ENCODE measurements at places on chromosomes 6 and 20. TPM values are rescaled to one million over a fixed set of nuclear protein-coding genes. Genes with fewer than 3 reads are reported as not detected.
A peak's percentile ranks its signal among the peaks of the same experiment; 100 is the strongest.

- no peaks in the 10 kb centered on the region for H3K36me3 ChIP-seq
- no peaks in the 10 kb centered on the region for H3K27me3 ChIP-seq
- no peak overlapping the region for H3K27ac ChIP-seq
- no peak overlapping the region for H3K4me3 ChIP-seq
- DNase-seq, result no peak
- no peaks in the 10 kb centered on the region for H3K4me1 ChIP-seq
Measured at GRCh38 chr6:105882828-105883227, 203.3 kb upstream of the PRDM1 start.

HTR1B gene
- total RNA-seq, result not detected

GRCh38 chr6:119276211-119276610 lies 73.3 kb downstream of the MAN1A1 start:
- no peak for DNase-seq
- no peaks in the 10 kb centered on the region for H3K27me3 ChIP-seq
- peaks cover 17% of the 10 kb centered on the region for H3K4me1 ChIP-seq
- H3K36me3 ChIP-seq, result no peaks in the 10 kb centered on the region
- no peak overlapping the region for H3K27ac ChIP-seq
- no peak overlapping the region for H3K4me3 ChIP-seq

DNA sequence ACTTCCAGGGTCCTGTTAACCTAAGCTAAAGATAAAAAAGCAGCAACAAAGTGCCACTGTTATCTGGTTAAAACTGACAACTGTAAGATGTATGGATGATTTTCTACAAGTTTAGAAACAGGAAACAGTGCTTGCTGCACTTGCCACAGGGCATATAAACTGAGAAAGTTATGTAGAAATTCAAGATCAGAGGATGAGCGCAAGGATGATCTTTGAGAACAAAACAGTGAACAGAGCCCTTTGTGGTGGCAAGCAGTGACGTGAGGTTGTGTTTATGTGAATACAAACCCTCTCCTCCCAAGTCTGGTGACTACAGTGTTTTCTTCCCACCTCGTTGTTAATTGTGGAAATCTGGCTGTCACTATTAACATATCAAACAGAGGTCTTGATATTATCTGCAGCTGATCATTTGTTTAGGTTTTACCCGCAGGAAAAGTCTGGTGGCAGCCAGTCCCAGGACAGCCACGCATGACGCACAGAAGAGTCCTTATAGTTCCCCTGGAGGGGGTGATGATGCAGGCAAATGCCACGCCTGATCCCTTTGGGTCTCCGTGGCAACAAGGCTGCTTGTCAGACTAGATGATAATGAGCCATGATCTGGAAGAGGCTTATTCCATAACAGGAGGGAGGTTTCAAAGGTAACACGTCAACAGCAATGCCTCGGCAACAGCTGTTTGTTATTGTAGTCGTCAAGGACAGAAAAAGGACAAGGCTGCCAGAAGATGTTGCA lies 43.1 kb upstream of the TNFAIP3 start:
- H3K36me3 ChIP-seq, result no peaks in the 10 kb centered on the region
- H3K4me1 ChIP-seq, result peaks cover 7% of the 10 kb centered on the region
- no peak overlapping the region for H3K4me3 ChIP-seq
- H3K27ac ChIP-seq, result no peak overlapping the region
- no peaks in the 10 kb centered on the region for H3K27me3 ChIP-seq

CPXM1 gene
- 19.4 TPM for total RNA-seq

- no peak for DNase-seq
- no peak overlapping the region for H3K27ac ChIP-seq
- H3K27me3 ChIP-seq, result no peaks in the 10 kb centered on the region
Measured at GRCh38 chr20:54680872-54681619, 205.7 kb downstream of the DOK5 start.

EPB41L1 gene
- total RNA-seq, result 54.8 TPM

- no peaks in the 10 kb centered on the region for H3K27me3 ChIP-seq
- no peak overlapping the region for H3K27ac ChIP-seq
- DNase-seq, result no peak
- no peaks in the 10 kb centered on the region for H3K36me3 ChIP-seq
Measured at GRCh38 chr6:151018046-151018445, 152.5 kb downstream of the MTHFD1L start.

TGM3 gene
- total RNA-seq, result 27.7 TPM

- DNase-seq, result no peak
- H3K27ac ChIP-seq, result no peak overlapping the region
- no peaks in the 10 kb centered on the region for H3K36me3 ChIP-seq
- H3K4me3 ChIP-seq, result no peak overlapping the region
- H3K4me1 ChIP-seq, result peaks cover 10% of the 10 kb centered on the region
Measured at GRCh38 chr20:12962895-12963294, 45.9 kb upstream of the SPTLC3 start.

VIP gene
- 68.0 TPM for total RNA-seq

TAF11 gene
- 11.3 TPM for total RNA-seq

SIRPB1 gene
- 2.5 TPM for total RNA-seq

- no peak overlapping the region for H3K4me3 ChIP-seq
- no peaks in the 10 kb centered on the region for H3K27me3 ChIP-seq
- no peak for DNase-seq
- no peaks in the 10 kb centered on the region for H3K4me1 ChIP-seq
- H3K27ac ChIP-seq, result no peak overlapping the region
Measured at GRCh38 chr20:32775336-32775991, 13.3 kb downstream of the DNMT3B start.

- no peak for DNase-seq
- H3K36me3 ChIP-seq, result no peaks in the 10 kb centered on the region
- no peaks in the 10 kb centered on the region for H3K27me3 ChIP-seq
- no peak overlapping the region for H3K4me3 ChIP-seq
- H3K4me1 ChIP-seq, result peaks cover 16% of the 10 kb centered on the region
Measured at GRCh38 chr6:47034926-47035325, 7.2 kb downstream of the ADGRF1 start.

DNA sequence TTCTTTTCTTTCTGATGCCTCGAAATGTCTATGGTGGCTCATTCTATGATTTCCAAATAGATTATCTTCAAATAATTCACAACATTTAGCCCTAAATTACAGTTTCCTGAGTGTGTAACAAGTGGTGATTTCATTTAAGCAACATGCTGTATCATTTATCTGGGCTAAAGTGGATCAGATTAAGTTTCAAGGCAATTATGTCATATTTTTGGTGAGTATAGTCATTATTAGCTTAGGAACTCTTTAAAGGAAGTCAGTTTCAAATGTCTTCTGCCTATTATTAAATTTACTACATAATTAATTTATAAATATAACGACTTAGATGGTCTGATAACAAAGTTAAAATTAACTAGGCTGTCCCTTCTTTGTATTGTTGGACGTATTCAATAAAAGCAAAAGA lies 847.9 kb upstream of the FLRT3 start:
- H3K4me3 ChIP-seq, result no peak overlapping the region
- no peaks in the 10 kb centered on the region for H3K27me3 ChIP-seq
- H3K27ac ChIP-seq, result no peak overlapping the region
- no peak for DNase-seq
- no peaks in the 10 kb centered on the region for H3K36me3 ChIP-seq

DNA sequence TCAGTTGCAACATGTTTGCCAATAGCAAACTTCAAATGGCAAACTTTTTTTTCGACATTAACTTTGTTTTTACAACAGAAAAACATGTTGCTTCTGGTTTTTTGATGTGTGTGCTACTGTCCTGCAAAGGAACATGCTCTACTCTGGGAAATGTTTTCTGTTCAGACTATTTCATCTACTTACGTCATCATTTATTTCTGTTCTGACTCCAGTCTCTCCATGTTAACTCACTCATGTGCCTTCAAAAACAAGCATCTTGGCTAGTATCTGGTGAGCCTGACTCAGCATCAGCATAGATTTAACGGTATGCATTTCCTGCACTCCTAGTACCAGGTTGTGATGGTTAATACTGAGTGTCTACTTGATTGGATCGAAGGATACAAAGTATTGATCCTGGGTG lies 36.1 kb upstream of the MAP7 start:
- H3K4me1 ChIP-seq, result peaks cover 8% of the 10 kb centered on the region
- no peaks in the 10 kb centered on the region for H3K27me3 ChIP-seq
- peak overlapping the region; percentile 39 for H3K27ac ChIP-seq
- peaks cover 9% of the 10 kb centered on the region for H3K36me3 ChIP-seq
- H3K4me3 ChIP-seq, result no peak overlapping the region

SSTR4 gene
- total RNA-seq, result not detected

DNA sequence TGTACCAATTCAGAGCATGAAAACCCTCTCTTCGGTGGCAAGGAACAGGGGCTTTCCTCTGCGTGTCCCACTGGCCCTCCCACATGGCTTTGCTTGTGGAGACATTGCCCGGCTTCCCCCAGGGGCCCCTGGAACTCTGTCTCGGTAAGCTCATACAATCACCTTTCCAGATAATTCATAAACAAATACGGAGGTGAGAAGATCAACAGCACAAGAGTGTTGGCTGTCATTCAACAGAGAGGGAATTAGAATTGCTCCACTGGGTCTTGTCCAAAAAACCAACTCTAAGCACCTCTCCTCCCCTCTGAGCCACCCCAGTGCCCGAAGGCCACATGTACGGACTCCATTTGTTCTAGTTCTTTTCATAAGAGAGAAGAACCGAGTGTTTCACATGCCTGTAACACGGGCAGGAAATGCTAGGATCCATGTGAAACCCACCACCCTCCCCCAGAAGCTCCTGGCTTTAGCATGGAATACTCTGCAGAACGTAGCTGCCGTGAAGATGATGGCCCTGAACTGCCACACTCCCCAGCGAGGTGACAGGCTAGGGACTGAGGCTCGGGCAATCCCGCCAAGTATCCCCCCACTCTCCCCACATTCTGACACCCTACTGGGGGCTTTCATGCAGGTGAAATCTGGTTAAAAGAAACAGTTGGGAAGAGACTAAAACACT lies 24.6 kb upstream of the FOXC1 start:
- DNase-seq, result peak; percentile 70
- H3K27me3 ChIP-seq, result no peaks in the 10 kb centered on the region
- H3K4me3 ChIP-seq, result no peak overlapping the region
- no peak overlapping the region for H3K27ac ChIP-seq

DNA sequence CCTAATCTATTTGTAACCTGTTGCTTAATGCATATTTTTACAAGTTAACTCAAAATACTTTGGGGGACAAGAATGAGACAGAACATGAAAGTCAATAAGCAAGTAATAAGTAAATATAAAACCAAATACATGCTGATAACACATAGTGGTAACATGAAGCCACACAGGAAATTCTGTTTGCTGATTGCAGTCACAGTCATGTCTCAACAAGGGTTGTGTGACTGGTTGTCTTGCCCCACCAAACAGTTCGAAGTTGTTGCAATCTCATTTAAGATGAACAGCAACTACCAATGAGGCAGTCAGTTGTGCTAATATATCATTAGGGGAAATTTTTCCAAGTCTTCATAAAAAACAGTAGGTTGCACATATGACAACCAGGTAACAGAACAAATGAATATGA lies 14.5 kb downstream of the CD24 start:
- H3K27ac ChIP-seq, result no peak overlapping the region
- no peaks in the 10 kb centered on the region for H3K27me3 ChIP-seq
- H3K36me3 ChIP-seq, result no peaks in the 10 kb centered on the region

DNA sequence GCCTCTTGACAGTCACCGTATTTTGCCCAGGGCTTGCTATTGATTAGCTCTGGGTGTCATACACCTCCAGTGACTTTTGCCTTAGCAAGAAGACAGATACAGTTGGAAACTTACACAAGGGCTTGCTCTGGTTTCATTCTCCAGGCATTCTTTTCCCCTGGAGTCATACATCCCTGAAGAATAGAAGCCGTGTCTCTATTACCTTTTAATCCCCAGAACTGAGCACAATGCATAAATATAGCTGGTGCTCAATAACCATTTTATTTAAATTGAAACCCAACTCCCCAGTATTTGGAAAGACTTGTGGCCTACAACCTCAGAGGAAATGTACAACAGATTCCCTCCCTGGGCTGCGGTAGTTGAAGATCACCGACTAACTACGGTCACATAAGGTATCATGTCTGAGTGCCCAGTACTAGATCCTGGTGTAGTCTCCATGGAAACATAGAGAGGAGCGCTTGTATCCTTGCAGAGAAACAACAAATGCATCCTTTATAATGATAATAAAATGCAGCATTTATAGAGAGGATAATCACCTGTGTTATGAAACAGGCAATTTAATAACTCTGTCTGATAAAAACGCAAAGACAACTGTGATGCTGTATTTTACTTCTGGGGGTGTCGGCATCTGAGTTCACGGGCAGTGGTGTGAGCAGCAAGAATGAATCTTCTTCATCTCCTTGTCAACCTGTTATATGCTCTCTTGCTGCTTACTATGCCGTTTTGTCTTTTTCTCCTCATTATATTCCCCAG lies 401.2 kb upstream of the AGPAT4 start:
- no peaks in the 10 kb centered on the region for H3K36me3 ChIP-seq
- no peaks in the 10 kb centered on the region for H3K27me3 ChIP-seq
- no peak for DNase-seq
- no peak overlapping the region for H3K4me3 ChIP-seq
- H3K4me1 ChIP-seq, result no peaks in the 10 kb centered on the region

CDSN gene
- 1.5 TPM for total RNA-seq

DNA sequence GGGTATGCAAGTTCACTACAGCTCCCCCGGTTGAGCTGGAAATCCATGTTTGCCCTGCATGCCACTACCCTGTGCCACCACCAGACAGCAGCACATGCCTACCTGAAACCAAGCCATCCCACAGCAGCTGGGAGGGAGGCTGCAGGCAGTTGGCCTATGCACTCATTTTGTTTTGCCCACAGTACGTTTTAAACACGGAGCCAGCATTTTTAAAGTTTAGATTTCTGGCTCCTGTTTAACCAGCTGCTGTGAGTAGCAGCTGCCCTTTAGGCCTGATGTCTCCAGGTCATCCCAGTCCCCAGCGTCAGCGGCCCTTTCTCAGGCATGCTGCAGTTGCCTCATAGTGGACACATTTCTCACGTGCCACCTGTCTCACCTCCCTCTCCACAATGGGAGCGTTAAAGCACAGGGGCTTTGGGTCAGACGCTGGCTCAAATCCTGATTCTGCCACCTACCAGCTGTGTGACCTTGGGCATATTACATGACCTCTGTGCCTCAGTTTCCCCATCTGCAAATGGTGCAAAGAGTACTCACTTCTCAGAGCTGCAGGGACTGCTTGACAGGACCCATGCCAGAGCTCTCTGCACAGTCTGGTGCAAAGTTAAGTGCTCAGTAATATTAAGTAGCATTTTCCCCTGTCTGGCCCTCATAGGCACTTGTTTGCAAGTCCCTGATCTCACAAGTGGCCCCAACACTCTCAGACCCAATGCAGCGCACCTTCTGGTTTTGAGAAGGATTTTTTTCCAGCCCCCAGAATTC lies 8.2 kb upstream of the UBE2V1 start:
- peaks cover 18% of the 10 kb centered on the region for H3K4me1 ChIP-seq
- H3K27ac ChIP-seq, result no peak overlapping the region
- DNase-seq, result no peak
- H3K36me3 ChIP-seq, result no peaks in the 10 kb centered on the region

GDAP1L1 gene
- not detected for total RNA-seq

DNA sequence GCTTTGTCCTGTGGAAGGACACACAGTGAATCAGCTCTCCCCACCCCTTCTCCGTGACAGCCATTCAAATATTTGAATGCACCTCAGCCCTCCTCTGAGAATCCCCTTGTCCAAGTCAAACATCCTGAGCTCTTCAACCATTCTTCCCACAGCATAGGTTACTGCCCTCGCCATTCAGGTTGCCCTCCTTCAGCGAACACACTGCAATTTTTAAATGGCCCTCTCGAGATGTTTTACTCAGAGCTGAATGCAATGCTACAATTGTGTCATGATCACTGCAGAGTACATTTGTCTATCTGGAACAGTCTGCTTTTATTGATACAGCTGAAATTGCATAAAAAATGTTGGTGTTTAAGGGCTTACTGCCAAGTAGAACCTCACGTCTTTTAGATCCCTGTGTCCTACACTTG lies 48.9 kb downstream of the SLC2A12 start:
- no peaks in the 10 kb centered on the region for H3K27me3 ChIP-seq
- H3K4me1 ChIP-seq, result peaks cover 12% of the 10 kb centered on the region
- no peaks in the 10 kb centered on the region for H3K36me3 ChIP-seq
